Endothelial cell (in vitro differentiated cells): ENCODE measurements at places on chromosomes 13 and 19.

- no peak for DNase-seq
Observed at GRCh38 chr19:38836983-38837626, 5.5 kb upstream of the ECH1 start.

GRCh38 chr13:42101821-42102585 is 53.6 kb downstream of the DGKH start:
- DNase-seq, result no peak

DNA sequence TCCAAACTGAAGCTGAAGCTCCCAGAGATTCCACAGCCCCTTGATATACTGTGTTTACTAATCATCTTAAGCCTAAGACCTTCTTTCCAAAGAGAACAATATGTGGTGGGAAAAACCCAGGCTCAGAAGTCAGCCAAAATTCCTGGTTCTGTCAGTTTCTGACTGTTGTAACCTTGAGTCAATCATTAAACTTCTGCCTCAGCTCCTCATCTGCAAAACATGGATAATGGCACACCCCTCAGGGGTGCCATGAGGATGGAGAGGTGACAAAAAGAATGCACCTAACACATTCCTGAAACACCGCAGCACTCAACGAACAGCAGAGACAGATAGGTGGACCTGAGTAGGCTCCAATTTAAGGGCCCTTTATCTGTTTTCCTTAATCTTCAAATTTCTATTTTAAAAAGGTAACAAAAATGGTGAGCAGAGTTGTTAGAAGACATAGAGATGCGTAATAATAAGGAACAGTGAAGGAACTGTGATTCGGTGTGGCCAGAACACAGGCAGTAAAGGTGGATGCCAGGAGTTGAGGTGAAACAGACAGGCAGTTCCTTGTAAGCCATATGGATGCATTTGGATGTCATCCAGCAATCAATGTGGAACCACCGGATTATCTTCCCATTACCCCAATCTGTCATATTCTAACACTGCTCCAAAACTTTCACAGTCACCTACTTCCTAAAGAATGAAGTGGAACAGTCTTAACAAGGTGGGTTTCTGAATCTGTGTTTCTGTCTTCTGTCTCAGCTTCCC is 56.6 kb upstream of the DOCK9 start:
- DNase-seq, result no peak

DNA sequence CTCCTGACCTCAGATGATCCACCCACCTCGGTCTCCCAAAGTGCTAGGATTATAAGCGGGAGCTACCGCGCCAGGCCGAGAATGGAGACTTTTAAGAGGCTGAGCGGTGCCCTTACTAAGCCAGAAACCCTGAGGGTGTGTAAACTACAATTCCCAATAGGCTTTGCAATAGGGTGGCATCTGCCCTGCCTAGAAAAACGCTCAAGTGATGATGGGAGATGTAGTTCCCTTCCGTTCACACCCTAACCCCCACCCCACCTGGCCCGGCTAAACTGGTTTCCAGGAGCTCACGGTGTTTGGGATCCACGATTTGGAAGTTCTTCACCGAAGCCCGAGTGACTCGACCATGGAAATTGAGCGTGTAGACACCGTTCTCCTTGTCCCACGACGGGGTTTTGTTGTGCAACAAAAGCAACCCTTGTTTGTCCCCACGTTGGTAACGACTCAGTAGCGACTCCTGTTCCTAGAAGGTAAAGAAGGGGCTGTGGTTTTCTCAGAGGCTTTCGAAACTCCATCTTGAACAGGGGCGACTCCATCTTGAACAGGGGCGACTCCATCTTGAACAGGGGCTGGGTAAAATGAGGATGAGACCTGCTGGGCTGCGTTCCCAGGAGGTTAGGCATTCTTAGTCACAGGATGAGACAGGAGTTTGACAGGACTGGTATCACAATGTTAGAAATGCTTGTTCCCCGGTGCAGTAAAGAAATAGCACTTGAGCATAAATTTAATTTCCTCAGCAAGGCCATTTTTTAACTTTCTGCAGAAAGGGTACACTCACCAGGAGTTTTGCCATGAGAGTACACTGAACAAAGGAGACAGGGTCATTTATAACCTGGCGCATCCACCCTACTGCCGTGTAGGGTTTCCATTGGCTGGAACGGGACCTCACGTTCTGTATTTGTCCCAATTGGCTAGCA is 9.8 kb downstream of the PPP1R15A start:
- no peak for DNase-seq

DNA sequence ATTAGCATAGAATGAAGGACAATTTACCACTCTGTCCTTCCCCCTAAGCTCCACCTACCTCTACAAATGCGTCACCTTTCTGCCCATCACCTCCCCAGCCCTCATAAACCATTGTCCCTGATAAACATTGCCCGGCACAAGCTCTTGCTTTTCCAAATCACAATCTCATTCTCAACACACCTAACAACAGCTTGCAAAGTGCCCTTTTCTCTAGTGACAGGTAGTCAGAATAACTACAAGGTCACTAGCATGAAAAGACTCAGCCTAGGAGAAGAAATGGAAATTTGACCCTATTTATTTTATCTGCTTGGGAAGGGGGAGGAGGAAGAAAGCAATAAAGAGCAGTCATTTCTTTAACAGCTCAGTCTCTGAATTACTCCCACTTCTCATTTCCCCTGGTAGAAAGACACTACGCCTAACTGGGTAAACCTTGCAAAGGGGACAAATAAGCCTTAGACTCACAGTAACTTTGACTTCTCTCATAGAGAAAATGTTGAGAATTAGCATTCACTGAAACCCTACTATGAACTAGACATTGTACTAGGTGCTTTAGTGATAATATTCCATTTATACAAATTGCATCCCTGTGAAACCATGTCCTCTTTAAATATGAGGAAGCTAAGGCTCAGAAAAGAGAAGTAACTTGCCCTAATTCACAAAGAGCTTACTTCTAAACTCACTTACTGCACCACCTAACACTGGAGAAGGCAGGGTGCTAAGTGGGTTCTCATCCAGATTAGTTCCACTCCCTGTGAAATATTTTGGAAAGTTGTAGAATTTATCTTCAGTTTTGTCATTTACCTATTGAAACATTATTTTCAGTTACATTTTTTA is 116.2 kb upstream of the FNDC3A start:
- DNase-seq, result no peak

- DNase-seq, result no peak
Observed at GRCh38 chr19:5667751-5668271, 12.5 kb downstream of the MICOS13 start.

DNA sequence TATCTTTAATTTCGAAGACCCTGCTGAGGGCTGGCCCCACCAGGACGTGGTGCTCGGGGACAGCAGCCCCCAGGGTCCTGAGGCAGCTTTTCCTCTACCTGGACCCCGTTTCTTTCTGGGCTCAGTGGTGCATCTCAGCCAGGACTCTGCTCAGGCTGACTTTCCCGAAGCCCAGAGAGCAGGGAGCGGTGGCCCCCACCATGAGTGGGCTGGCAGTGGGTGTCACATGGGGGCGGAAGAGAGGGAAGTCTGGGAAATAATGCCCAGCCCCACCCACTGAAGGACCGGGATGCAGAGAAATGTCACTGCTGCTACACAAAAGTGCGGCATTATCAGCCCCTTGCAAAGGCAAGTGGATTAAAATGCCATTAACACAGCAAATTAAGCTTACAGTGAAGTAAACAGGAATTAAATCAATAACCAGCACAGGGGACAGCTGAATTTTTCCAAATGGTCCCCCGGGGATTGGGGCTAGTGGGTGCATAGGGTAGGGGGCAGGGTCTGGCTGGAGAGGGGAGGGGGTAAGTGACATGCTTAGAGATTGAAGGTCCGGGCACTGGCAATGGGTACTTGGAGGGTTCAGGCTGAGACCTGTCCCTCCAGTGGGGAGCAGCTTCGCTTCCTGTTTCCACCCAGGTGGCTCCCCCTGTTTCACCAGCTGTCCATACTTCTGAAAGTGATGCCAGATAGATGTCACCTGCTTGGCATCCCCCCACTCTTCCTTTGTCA is 177.3 kb downstream of the URI1 start:
- no peak for DNase-seq

DNA sequence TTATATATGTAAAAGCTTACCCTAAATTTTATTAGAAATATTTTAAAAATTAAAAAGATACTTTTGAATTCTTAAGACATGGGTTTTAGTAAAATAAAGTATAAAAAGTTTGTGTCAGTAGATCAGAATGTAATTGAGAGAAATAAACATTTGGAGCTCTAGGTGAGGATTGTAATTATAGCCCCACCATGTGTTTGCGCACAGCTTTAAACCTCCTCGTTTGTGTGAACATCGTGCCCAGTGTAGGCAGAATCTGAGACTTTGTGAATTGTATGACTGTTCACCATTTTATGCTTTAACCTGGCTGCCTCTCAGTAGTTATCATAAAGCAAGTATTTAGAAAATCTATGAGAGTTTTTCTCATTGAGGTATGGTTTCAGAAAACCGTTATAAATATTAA is 29.1 kb downstream of the CUL4A start:
- no peak for DNase-seq

- DNase-seq, result no peak
Observed at GRCh38 chr19:13932149-13932637, 6.0 kb downstream of the PODNL1 start.

DNA sequence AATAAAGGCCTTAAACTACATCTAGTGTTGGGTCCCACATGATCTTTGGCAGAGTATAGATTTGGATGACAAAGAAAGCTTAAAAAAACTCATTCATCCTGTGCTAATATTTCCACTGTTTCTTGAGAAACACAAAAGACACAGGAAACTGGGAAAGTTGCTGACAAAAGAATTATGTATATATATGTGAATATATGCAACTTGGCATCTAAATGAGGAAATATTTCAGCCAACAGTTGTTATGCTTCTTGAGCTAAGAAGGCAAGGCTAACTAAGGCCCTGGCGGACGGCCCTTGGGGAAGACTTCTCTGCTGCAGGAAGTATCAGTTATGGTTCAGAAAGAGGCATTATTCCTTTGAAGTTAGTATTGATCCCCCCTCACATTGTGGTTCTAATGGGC is 491.8 kb downstream of the DIAPH3 start:
- DNase-seq, result no peak

- no peak for DNase-seq
Observed at GRCh38 chr13:46535825-46536224, 17.1 kb upstream of the LRCH1 start.

DNA sequence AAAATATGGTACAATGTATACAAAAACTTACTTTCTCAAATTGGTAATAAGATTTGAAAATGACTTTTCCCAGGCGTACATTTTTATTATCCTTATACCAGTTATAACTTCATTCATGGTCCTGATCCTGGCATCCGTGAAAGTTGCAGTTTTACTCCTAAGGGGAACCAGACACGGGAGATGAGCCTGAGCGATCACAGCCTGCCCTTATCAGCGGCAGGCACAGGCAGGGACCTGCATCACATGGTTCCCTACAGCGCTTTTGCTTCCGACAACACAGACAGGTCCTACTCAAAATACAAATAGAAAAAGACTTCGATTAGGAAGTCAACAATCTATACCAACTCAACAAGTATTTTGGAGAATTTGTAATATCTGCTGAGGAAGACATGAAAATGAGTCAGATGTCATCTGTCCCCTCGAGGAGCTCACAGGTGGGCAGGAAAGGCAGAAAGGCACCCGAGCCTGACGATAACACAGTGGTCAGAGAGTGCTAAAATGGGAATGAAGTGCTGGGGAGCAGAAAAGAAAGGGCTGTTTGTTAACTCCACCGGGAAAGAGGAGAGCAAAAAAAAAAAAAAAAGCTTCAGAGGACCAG is 93.4 kb downstream of the ABCC4 start:
- no peak for DNase-seq

DNA sequence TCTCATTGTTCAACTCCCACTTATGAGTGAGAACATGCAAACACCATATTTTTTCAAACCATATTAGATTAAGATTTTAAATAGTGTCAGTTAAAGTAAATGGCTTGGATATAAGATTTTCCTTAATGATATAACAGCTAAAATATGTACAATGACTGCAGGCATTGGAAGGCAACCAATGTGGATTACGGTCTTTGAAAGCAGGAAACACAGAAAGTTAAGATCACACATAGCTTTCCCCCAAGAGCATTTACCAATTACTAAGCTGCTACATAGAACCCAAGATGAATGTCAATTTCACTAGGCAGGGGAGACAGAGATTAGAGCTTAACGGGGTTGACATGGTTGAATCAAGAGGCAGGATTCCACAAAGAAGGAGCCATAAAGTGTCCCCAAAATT is 173.2 kb upstream of the TRPC4 start:
- DNase-seq, result no peak

GRCh38 chr19:13463296-13463695 is 43.0 kb downstream of the CACNA1A start:
- DNase-seq, result peak; percentile 61

DNA sequence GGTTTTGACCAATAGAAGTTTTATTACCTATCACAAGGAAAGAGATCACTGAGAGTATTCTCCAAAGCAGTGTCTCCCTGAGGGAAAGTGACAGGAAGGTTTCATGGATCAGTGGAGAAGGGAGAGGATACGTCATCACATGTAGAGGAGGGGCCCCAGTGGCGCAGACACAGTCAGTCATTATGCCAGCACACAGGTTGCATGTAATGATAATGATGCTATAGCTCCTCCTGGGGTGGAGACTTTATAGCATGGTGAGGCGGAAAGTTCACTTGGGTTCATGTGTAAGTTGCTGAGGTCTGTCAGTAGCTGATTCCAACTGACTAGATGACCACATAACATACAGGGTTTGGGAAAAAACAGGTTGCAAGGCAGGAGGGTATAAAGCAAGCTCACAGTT is 88.8 kb downstream of the FNDC3A start:
- no peak for DNase-seq

GRCh38 chr19:50873056-50873455 is at the start of gene KLK2:
KLK2 (plus strand) TSS chr19:50873439; CDS start chr19:50873474, 35 bp downstream.
- DNase-seq, result no peak

GRCh38 chr19:17086120-17086519 is 10.5 kb downstream of the MYO9B start:
- no peak for DNase-seq

- no peak for DNase-seq
Observed at GRCh38 chr19:2242092-2242537, 5.5 kb downstream of the SF3A2 start.

DNA sequence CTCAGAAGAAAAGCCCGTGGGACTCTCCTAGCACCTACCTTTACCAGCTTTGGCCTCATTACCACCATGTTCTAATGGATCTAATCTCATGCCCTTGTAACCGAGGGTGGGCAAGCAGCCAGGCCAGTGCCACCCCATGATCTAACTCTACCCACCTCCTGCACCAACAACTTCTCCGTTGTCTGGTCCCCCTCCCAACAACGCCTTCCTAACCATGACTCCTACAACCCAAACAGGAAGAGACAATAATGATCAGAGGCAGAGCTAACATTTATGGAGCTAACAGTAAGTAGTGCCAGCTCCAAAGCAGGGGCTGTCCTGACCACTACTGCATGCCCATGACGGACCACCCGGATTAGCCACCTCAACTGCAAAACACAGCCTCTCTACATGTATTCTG is 3.5 kb downstream of the USP12 start:
- DNase-seq, result no peak
